A673 (cell line): ENCODE measurements at places on chromosomes 4 and X. TPM values are rescaled to one million over a fixed set of nuclear protein-coding genes. Genes with fewer than 3 reads are reported as not detected.

The HOPX gene
- not detected in 2 replicates for total RNA-seq

The MAGEB3 gene
- not detected in 2 replicates for total RNA-seq

The SEPTIN6 gene
- 61.5 and 69.1 TPM in 2 replicates for total RNA-seq

The VSIG1 gene
- not detected in 2 replicates for total RNA-seq

The SORCS2 gene
- total RNA-seq = 0.04 and 0.06 TPM in 2 replicates

The CXCL13 gene
- not detected in 2 replicates for total RNA-seq

The TLR2 gene
- 0.94 and 1.1 TPM in 2 replicates for total RNA-seq

The ITGB1BP2 gene
- 6.6 and 7.0 TPM in 2 replicates for total RNA-seq

DNA sequence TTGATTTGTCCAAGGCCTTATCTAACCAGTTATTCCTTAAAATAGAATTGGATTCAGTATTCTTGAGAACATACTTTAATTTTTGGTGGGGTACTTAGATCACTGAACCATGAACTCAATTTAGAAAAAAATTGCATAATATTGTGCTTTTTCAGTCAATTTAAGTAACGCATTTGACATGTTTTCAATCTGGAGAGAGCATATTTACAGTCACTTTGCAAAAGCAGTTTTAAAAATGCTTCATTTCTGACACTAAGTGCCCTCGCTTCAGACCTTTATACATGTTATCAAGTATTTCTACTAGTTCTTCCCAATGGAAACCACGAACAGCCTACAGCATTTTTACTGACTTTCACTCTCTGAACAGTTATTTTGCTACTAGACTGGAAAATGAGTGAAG is 257.1 kb upstream of the NDST4 start:
- DNase-seq = no peak

DNA sequence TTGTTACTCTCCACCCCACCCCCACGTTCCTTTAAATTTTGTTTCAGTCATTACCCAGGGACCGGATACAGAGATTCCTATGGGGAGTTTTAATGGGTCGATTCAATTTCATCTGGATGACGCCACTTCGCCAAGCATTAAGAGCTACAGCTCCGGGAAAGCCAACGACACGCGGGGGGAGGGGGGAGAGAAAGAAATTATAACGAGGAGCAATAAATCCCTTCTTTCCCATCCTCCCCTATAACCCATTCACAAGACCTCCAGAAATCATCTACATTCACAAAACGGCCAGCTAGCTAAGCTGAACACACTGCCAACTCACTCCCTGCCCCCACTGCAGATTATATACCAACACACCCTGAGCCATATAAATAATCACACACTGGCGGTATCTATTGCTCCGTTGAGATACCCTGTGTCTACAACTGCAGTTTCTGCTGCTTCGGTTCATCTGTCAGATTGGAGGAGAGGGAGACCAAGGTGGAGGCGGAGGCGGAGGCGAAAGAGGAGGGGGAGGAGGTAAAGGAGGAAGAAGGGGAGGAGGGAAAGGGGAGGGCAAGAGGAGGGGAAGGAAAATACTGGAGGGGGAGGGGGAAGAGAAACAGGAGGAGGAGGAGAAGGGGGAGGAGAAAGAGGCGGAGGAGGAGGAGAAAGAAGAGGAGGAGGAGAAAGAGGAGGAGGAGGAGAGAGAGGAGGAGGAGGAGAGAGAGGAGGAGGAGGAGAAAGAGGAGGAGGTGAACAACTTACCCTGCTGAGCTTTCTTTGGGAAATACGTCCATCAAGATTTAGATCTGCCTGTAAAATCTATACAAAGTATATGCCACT is 113.9 kb upstream of the VAMP7 start:
- peak; percentile 77 for DNase-seq

DNA sequence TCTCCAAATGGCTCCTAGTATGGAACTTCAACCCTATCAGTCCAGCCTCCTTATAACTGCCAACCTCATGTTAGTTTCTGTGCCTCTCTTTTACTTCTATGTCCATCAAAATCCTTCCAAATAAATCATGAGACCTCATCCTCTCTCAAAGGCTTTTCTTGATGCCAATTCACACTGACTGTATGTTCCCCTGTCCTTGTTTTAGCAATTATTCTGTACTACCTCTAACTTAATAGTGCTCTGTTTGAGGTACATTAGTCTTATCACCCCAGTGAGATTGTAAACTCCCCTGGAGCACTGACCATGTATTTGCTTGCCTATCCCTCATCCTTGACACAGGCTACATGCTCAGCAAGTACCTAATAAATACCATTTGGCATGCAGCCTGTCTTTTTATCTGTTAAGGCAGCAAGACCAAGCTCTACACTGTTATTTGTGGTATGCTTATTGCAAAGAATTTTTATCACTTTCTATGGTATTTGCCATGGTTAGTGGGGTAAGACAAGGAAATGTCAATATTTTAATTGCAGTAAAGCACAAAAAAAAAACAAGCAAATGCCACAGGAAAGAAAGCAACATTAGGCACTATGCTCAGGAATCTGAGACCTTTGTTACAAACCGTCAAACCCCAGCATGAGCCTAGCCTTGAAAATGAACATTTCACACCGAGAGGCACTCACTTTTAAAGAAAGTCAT is 119.2 kb downstream of the SMARCA1 start:
- DNase-seq = no peak

DNA sequence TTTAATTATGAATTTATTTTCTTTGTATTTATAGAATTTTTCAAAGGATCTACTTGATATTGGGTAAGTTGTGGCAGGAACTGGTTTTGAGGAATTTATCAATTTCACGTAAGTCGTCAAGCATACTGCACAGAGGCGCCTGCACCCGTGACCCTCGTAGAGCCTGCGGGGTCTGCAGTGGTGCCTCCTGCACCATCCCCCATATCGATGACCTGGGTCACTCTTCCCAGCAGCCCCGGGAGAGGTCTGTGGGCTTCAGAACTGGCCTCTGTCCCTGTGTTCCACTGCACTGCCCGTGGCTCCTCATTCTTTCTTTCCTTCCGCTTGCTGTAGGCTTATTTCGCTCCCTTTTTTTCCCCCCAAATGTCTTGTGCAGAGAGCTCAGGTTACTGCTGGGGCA is 31.5 kb upstream of the CPLX1 start:
- no peak for DNase-seq

DNA sequence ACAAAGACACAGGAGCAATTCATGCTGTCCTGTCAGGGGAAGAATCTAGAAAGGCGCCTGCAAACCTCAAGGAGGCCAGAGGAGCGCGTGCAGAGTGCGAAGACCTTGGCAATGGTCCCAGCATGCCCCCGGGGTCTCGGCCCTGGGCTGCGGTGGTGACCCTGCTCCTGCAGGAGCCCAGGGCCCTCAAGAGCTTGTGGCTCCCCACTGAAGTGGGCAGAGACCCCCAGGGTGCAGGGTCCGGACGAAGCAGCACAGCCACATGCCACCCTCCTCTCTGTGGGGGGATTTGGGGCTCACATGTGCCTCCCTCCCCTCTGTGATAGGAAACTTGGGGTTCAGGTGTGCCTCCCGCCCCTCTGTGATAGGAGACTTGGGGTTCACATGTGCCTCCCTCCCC is 39.3 kb downstream of the GAK start:
- no peak for DNase-seq

DNA sequence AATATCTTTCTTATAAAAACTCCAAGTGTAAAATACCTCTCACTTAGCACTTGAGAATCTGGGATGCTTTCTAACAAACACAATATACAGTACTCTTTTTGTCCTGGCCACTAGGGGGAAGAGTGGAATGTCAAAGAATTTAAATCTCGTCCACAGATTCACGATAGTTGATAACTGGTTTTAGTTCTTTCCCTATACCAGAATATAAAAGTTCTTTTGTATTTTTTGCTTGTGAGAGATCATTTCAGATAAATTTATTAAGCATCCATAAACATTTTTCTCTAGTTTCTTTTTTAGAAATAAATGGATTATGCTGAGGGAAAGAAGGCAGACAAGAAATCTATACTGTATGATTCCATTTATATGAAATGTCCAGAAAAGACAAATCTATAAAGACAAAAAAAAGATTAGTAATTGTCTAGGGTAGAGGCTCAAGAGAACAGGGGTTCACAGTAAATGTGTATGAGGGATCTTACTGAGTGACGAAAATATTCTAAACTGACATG is 50.4 kb downstream of the MGARP start:
- DNase-seq = peak; percentile 78

DNA sequence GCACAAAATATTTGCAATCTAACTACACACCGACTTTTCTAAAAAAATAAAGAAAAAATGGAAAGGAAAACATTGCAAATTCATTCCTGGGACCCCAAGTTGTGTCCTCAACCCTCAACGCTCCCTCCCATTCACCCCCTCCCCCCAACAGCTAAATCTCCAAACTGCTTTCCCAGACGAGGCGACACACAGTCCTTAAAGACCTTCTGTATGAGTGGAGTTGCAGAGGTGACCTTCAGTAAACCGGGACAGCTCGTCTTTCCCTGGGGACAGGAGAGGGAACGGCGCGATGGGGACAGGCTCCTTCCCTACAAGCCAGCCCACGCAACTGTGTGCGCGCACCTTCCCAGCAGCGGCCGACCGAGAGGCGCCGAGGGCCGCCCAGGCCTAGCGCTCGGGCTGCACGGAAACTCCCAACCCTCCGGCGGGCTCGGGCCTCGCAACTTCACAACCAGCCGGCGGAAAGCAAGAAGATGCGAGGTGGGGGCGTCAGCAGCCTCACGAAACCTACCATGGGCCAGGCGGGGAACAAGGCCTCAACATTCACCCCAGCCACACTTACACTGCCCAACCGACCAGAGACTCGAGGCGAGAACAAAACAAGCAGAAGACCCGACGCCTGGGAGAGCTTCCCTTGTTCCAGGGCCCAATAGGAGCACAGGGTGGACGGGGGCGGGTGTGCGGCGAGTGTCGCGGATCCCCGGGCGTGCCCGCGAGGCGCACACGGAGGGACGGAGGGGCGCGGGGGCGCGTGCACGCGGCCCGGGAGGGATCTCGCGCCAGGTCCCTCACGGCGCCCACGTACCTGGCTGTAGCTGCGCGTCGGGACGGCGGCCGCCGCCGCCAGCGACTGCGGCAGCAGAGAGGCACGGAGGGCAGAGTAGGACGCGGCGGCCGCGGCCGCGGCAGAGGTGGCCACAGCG is 763 bp downstream of the GRSF1 start:
- DNase-seq = peak; percentile 57

- DNase-seq = no peak
These were observed 36.5 kb upstream of the GUCY1B1 start for GRCh38 chr4:155722336-155722735.

DNA sequence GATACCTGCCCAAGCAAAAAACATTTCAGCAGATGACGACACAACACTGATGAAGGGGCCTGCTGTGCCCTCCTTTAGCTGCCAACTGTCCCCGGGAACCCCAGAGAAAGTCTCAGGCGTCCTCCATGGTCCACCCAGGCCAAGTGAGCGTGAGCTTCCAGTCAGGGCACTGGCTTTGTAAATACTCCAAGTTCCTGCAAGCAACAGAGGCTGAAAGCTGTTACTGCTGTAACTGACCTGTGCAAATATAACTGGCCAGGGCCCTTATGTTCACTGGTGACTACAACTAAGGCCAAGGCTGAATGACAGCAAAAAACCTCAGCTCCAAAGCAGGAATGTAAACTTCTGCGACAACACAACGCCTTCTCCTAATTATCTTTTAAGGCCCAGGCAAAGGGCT is 8.2 kb downstream of the WDR1 start:
- DNase-seq = no peak

DNA sequence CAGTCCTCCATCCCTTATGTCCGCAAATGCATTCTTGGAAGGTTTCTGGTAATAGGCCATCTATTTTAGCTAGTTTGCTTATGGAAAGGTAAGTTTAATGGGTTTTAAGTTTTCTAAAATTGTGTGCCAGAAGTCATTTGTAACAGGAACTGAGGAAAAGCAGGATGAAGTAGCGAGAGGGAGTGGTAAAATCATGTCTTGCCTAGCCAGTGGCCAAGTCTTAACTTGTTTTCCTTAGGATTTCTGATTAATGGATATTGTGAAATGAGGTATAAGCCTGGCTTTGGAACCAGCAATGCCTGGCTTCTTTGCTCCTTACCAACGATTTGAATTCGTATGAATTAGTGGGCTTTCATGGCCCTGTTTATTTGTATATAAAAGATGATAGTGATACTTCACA is 7.3 kb downstream of the SEC24B start:
- no peak for DNase-seq

GRCh38 chrX:70026851-70027200 is 22.9 kb downstream of the AWAT2 start:
- DNase-seq = no peak

DNA sequence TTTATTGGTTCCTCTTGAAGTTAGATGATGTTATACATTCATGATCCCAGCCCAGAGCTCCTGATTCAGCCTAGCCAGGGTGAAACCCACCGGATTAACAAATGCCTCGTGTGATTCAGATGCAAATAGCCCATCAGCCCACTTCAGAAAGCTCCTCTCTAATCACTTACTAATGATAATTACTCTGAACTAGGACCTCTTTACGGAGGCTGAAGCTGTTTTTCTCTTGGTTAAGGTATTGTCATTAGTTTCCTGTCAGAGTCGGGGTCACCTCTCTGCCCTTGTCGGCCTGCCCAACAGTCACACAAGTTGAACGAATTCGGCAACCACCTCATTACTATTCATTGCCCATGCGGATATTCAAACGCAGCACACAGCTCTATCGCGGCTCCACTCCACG is 36.6 kb downstream of the ZFP42 start:
- no peak for DNase-seq

DNA sequence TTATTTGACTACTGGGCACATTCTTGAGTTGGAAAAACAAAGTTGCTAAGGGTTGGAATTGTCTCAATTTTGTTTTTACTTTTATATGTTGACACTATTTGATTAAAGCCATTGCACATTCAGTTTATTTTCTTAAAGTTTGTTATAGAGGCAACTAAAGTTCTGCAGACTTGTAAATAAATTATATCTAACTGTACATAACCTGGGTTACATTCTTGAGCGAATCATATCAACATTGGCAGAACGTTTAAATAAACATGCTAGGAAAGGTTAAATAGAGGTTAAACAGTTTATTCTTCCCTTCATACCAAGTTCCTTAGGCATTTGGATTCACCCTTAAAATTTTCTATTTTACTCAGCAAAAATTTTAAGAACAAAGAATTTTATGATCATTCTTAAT is 74.5 kb downstream of the UCHL1 start:
- no peak for DNase-seq

GRCh38 chr4:19130866-19131265 is 1109.3 kb upstream of the LCORL start:
- no peak for DNase-seq

DNA sequence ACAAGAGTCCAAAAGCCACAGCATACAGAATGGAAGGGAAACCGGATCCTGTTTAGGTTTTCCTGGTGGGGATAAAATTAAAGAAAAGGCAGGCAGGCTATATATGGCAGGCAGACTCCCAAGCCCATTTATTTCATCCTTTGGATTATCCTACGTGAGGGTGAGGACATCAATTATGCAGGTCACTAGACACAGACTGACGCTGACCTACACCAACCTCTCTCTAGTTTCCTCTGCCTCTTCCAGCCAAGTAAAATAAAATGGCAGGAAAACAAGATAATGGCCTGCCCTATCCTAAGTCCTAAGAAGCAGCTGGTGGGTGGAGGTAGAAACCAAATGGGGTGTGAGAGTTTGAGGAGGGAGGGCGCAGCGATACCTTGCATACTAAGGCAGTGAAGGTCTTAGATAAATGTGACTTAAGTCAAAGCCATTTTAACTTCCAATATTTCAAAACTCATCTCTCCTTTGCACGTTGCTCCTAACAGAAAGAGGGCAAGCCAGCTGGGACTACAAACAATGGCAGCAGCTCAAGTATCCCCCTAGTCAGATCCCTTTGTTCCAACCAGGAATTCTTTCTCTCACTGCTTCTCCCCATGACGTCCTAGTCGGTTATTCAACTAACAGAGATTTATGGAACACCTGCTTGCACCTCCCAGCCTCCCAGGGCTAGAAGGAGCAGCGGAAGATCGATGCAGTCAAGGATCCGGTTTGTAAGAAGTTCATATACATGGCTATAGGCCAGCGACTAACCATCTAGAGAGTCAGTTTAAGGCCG is 72.8 kb downstream of the IRF2 start:
- no peak for DNase-seq
